ENCODE measurements at places on chromosomes 11 and 22.

- DNase-seq, result no peak
Observed at GRCh38 chr11:92759571-92760214, 209.8 kb upstream of the MTNR1B start.

DNA sequence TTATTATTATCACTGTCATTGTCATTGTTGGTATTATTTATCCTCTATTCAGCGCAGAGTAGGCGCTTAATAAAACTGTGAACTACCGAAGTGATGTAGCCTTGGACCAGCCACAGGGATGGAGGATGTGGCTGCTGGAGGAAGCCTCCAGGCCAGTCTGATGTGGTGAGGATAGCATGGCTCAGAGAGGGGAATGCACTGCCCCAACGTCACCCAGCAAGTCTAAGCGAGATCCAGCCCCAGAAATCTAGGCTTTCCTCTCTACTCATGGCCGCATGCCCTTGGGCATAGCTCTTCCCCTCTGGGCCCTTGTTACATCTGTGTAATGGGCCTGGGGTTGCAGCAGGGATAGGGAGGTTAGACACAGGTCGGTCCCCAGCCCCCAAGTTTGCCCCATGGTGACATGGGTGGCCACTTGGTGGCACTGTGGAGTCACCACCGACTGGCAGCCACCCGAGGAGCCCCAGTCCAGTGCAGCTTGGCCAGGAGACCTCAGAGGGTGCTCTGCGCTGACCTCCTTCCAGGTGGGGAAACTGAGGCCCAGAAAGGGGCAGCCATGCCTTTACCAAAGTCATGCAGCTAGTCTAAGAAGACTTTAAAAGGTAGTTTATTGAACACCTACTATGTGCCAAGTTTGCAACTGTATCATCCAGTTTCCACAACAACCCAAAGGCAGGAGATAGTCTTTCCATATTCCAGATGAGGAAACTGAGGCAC is 395.7 kb downstream of the MN1 start:
- peak; percentile 85 for DNase-seq

DNA sequence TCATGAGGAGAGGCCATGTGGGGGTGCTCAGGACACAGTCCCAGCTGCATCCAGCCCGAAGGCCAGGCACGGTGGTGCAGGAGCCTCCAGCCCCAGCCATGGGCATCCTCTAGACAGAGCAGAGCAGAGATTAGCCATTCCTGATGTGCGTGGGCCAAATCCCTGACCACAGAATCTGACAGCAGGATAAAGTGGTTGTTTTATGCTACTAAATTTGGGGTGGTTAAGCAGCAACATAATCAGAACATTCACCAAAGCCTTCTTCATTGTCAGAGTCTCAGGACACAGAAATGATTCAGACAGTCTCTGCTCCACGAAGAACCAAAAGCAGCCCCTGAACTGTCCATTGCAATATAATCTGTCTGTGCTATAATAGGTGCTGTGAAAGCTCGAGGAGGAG is 19.7 kb downstream of the RASD2 start:
- no peak for DNase-seq

DNA sequence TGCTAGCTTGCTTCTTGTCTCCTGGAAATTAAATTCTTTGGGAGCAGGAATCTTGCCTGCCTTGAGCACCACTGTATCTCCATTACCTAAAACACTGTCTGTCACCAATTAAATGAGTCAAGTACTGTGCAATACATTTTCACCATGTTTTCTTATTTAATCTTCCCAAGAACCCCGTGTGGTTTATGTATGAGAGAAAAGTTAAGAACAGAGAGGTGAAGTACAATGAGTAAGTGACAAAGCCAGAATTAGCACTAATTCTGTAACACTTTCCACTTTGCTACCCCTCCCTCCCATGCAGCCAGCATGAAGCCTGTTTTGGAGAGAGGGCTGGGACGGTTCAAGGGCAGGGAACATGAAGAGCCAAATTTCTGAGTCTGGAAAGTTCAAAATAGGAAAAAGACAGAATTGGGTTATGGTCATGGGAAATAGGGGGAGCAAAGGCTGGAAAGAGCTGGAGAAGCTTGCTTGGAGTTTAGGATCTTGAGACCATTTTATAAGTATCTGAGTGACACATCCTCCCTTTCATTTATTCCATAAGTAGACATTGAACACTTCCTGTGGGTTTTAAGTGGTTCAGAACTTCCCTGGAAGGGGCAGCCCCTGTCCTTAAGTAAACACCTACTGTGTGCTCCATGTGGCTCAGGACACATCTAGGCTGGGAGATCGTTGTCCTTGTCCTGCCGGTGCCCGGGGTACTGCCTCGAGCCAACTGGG is 60.5 kb upstream of the CHST1 start:
- DNase-seq, result no peak

DNA sequence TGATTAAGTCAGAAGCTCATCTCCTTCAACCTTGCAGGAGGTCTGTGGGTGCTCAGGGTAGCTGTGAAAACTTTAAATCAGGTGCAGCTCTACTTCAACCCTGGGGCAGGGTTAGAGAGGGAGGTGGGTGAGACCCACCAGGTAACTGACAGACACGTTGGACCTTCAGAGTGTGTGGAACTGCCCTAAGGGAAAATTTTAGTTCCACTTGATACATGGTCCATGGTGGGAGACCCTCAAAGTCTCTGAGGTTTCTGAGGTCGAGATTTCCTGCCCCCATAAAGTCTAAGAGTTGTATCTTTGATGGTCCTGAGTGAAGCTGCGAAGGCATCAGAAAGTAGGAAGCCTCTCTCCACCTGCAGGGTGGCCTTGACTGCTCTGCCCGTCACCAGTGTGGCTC is 23.9 kb upstream of the NNMT start:
- DNase-seq, result no peak

GRCh38 chr11:60838132-60838531 is 3.8 kb upstream of the CCDC86 start:
- peak; percentile 27 for DNase-seq

GRCh38 chr11:72787216-72788104 is 6.4 kb downstream of the STARD10 start:
- DNase-seq, result peak; percentile 59

DNA sequence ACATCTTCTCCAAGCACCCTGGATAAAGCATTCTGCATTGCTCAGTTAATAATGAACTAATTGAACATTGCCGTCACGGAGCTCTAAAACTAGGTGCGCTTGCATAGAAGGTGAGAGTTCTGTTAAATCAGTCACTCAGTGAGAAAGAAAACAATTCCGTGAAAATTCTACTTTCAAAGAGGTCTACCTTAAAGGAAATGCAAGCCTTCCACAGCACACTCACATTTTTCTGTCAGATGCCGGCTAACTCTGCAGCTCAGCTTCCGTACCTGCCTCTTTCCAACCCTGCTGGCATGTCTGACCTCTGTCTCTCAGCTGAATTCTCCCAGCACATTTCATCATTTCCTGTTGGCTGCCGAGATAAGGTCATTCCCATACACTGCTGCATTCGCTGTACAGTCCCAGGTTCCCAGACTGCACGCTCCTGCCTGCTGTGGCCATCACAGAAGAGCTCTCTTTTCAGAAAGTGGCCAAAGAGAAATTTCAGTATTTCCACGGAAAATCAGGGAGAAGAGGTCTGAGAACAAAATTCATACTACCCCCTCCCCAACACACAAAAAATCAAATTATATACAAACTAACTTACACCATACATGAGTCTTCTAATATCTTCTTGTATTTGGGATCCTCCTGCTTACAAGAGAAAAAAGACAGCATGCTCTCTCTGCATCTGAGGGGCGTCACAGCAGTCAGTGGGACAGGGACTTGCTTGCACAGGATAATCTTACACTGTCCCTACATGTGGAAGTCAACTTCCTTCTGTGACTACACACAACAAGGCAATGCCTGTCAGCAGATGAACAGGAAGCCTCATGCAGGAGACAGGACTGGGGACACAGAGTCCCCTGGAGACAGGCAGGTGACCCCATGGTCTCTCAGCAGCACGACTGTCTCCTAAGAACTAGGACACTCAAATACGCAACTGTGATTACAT is 55.1 kb downstream of the PACSIN2 start:
- peak; percentile 63 for DNase-seq

DNA sequence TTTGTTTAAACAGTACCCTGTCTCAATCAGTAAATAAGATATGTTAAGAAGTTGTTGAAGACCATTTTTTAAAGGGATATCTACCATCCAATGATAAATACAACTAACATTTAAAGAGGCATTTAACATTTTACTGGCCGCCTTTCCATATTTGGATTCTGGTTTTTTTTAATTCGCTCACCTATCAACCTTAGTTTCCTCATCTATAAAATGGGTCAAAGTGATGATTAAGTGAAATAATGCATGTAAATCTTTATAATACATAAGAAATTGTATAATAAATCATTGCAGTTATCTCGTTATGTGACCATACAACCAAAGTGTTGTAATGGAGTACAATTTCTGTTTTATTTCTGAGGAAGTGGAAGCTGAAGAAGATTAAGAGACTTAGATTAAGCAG is 17.7 kb upstream of the ATP5MG start:
- DNase-seq, result no peak

- no peak for DNase-seq
Observed at GRCh38 chr11:132556316-132556715, 976.0 kb downstream of the OPCML start.

GRCh38 chr11:12215181-12215593 is 104.8 kb downstream of the MICAL2 start:
- DNase-seq, result no peak

GRCh38 chr22:21673534-21674321 is 7.9 kb downstream of the PPIL2 start:
- no peak for DNase-seq

- DNase-seq, result no peak
Observed at GRCh38 chr11:118896472-118896913, 12.8 kb downstream of the CXCR5 start.

DNA sequence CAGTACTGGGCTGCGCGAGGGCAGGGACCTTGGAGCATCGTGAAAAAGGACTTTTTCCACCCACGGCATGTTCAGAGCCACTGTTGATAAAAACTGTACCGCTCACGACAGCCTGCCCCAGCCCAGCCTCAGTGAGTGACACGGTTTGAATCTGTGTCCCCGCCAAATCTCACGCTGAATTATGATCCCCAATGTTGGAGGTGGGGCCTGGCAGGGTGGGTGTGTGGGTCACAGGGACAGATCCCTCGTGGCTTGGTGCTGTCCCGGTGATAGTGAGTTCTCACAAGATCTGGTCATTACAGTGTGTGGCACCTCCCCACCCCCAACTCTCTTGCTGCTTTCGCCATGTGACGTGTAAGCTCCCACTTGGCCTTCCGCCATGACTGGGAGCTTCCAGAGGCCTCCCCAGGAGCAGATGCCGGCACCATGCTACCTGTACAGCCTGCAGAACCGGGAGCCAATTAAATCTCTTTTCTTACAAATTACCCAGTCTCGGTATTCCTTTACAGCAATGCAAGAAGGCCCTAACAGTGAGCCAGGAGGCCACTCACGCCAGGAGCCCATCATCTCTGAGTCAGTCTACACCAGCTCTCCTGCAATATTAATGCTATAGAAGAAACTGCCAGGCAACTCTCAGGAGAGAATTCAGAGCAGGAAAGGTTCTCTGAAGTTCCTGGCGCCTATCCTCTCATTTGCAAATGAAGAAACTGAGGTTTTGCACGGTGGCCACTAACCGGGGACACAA is 1.3 kb downstream of the TOLLIP start:
- no peak for DNase-seq

DNA sequence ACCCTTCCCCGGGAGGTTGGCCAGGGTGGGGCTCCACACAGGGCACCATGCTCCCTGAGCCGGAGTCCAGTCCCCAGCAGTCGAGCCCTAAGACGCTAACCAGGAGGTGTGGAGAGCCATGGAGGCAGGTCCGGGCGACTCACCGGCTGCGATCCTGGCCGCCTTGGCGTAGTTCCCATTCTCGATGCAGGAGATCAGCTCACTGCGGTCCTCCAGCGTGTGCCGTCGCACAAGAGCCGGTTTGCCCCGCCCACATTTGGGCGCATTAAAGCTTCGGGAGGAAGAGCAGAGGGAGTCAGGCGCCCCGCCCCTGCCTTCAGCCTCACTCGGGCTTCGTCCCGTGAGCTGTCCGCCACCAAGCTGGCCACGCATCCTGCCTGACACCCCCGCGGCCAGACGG is 50.8 kb downstream of the BRD1 start:
- DNase-seq, result no peak

- DNase-seq, result peak; percentile 41
Observed at GRCh38 chr11:46381819-46382645, 563 bp downstream of the MDK start.

- no peak for DNase-seq
Observed at GRCh38 chr11:121596195-121597155, 143.7 kb upstream of the SORL1-AS1 start.

- no peak for DNase-seq
Observed at GRCh38 chr22:48972979-48973693, 854.5 kb downstream of the BRD1 start.

Measured in HEK293T (cell line).